ENCODE measurements at places on chromosomes 12 and 14.
A peak's percentile ranks its signal among the peaks of the same experiment; 100 is the strongest.

DNA sequence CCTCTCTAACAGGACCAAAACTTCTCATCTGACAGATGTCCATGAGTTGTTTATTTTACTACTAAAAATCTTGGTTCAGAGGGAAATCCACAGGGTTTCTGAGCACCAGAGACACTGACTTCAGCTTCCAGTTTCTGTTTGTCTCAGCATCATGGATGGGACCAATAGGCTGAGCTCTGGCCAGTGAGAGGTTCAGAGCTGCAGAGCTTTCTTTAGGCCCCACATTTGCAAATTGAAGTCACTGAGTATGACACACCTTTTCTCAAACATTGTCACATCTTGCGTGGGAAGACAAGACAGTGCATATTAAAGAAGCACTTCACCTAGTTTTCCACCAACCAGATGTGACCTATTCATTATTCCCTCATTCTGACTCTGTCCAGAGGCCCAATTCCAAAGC, 45.2 kb downstream of the RDH12 start:
- DNase-seq, result no peak

- DNase-seq, result peak; percentile 62
Observed at GRCh38 chr12:79997096-79997791, 62.3 kb upstream of the PPP1R12A start.

GRCh38 chr12:54221402-54221984, 32.7 kb upstream of the SMUG1 start:
- no peak for DNase-seq

DNA sequence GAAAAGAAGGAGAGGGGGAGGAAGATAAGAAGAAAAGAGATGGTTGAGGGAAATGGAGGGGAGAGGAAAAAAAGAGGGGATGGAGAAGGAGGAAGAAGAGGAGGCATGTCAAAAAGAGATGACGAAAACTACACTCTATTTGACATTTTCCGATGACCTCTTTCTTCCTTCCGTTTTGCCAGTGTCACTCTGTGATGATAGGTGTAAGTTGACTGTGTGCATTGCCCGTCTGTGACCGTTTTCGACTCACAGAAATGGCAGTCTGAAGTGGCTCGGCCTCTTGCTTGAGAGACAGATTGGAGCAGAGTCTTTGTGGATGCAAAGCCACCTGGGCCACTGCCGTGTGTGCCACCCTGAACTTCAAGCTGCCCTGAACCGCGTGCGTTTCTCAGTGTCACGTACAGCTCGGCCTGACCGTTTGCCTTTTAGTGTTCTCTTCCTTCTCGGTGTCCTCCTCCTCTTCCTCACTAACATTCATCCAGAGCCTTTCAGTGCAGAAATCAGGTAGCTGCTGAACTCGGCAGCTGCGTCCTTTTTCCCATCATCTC, 32.7 kb downstream of the ELK3 start:
- no peak for DNase-seq

- no peak for DNase-seq
Observed at GRCh38 chr12:95600567-95600966, 49.3 kb upstream of the USP44 start.

GRCh38 chr12:5586201-5586600, 154.3 kb downstream of the NTF3 start:
- DNase-seq, result peak; percentile 71

DNA sequence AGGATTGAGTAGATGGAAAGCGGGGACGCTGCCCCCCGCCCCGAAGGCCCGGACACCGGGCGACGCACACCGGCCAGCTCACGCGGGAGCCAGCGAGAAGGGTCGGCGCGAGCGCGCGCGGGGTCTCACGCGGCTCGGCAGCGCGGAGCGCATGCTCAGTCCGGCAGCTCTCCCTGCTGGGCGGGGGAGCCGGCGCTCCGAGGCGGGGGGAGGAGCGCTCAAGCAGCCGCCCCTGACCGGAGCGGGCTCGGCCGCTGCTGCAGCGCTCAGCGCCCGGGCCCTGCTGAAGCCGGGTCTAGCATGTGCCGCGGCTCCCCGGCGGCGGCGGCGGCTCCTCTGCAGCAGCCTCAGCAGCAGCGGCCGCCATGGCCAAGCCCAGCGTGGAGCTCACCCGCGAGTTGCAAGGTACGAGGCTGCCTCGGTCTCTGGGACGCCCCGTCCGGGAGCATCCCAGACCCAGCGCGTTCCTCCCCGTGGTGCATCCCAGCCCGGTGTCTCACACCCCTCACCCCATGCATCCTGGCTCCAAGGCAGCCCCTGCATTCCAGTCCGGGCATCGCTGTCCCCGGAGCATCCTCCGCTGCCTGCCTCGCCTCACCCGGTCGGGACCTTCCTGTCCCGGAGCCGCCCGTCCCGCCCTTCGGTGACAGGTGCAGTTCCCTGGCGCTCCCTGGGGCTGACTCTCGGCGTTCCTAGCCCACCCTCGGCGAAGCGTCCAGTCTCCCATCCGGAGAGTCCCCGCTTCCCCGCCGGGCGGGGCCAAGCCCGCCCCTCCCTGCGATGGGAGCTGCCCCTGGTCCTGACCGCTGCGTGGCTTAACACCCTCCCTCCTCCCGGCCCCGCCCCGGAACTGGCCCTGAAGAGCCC, at the start of gene CARMIL3:
Gene CARMIL3, plus strand, starts transcription at position 221 of the 867 bp plus-strand sequence. Its CDS starts 145 bp downstream, at position 366.
- peak; percentile 47 for DNase-seq

- peak; percentile 35 for DNase-seq
Observed at GRCh38 chr12:105461271-105461943, 130.9 kb downstream of the C12orf75 start.

DNA sequence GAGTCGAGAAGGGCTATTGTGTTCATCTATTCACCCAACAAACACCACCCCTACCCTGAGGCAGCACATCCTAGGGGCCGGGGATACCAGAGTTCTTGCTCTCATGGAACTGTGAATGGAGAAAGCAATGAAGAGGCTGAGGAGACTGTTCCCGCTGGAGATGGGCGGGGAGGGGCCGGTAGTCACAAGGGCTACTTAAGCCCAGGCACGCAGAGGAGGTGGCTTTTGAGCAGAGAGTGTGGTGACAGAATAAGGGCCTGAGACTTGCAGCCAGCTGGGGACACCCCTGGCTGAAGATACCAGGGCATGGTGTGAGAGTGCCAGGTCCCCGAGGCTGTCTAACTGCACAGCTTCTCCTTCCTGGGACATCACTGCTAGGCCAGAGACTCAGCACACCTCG, 114.1 kb upstream of the EVL start:
- no peak for DNase-seq

DNA sequence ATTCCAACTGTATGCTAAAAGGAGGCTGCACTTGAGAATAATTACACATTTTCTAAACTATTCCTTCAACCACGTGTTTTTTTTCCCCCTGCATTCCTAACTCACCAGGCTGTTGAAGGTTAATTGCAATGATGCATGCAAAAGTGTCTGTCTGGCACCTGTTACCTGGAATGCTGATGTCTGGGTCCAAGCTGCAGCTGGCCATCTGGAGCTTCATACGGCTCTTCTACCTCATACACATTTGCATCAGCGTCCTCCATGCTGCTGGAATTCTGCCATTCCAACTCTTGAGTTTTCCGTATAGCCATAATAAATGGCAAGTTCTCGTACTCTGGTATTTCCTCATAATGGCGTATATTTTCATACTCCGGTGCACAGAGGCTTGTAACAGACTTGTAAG, 8.6 kb downstream of the FGD6 start:
- DNase-seq, result peak; percentile 3

- no peak for DNase-seq
Observed at GRCh38 chr12:56154246-56154771, 1.9 kb downstream of the MYL6B start.

DNA sequence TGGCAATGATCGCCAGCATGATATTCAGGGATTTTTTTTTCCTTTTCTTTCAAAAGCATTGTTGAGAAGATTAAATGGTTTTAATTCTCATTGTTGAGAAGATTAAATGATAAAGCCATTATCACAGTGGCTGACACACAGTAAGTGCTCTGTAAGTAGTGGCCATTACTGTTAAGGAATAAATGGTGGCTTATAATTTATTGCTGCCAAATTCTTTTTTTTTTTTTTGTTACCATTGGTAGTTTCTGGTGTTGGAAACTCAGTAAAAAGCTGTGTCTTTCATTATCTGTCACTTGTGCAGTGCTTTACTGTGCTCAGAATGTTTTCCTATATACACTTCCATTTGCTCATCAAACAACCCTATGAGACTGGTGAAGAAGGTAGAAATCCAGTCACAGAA, 15.3 kb downstream of the YAF2 start:
- no peak for DNase-seq

GRCh38 chr14:89258728-89259273, 158.2 kb downstream of the FOXN3 start:
- DNase-seq, result no peak

DNA sequence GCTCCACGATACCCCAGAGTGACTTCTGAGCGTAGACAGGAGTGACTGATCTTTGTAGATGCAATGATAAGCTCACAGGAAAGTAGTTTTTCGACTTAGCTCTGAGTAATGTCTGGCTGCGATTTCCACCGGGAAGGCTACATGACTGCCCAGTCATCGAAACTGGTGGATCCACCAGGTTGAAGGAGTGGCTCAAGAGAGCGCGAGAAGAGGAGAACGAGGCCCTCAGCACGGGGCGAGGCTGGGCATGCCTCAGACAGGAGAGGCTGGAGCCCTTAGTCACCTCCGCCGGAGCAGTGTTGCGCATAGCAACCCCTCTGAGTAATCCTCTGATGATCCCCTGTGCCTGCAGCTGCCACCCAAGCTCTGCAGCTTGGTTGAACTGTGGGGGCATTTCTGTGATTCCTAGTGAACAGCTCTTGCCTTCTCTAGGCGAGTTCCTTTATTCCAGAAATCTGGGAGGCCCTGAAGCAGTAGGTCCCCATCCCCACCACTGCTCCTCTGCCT, 25.6 kb downstream of the ELK3 start:
- peak; percentile 93 for DNase-seq

GRCh38 chr12:116547955-116548501, 11.2 kb upstream of the MAP1LC3B2 start:
- peak; percentile 91 for DNase-seq

DNA sequence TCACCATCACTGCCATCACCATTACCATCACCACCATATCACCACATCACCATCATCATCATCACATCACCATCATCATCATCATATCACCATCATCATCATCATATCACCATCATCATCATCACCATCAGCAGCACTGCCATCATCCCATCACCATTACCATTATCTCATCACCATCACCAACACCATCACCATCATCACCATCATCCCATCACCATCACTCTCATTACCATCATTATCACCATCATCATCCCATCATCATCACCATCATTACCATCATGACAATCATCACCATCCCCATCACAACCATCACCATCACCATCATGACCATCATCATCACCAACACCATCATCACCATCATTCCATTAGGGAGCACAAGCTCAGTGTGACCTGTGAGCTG, 318.0 kb downstream of the ADGRD1 start:
- DNase-seq, result no peak

GRCh38 chr12:32486158-32486557, 86.8 kb downstream of the FGD4 start:
- DNase-seq, result no peak

Measured in fibroblast of upper back skin (primary cell).